ENCODE measurements at places on chromosomes 12 and 14.

GRCh38 chr14:47846008-47846407 lies 170.6 kb upstream of the MDGA2 start:
- DNase-seq, result no peak

- no peak for DNase-seq
These were observed 14.5 kb upstream of the KLRD1 start for GRCh38 chr12:10293151-10293550.

DNA sequence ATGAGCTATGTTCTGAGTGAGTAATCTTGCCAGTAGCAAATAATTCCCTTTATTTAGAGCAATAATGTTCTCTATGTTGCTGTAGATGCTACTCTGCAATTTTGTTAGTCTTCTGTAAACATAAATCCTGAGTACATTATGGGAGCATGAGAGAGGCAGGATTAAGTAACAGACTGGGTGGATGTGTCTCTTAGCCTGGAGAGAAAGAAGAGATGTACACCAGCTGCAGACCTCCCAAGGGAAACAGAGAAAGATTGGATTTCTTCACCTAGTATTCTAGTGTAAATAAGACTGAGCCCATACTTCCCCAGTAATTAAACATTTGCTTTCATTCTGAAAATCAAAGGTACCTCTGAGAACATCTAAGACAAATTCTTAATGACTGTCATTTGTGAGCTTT lies 564.0 kb downstream of the TRHDE start:
- DNase-seq, result no peak

GRCh38 chr12:57135527-57136326 lies 7.4 kb downstream of the LRP1 start:
- DNase-seq, result no peak

Data from vagina (tissue), 2 donors.